Bronchial epithelial cell (primary cell): ENCODE measurements at places on chromosomes 3 and 15. TPM values are rescaled to one million over a fixed set of nuclear protein-coding genes. Genes with fewer than 3 reads are reported as not detected.
A peak's percentile ranks its signal among the peaks of the same experiment; 100 is the strongest.

- DNase-seq = peak; percentile 43
Measured at GRCh38 chr15:74657846-74658245, 38.0 kb downstream of the EDC3 start.

DNA sequence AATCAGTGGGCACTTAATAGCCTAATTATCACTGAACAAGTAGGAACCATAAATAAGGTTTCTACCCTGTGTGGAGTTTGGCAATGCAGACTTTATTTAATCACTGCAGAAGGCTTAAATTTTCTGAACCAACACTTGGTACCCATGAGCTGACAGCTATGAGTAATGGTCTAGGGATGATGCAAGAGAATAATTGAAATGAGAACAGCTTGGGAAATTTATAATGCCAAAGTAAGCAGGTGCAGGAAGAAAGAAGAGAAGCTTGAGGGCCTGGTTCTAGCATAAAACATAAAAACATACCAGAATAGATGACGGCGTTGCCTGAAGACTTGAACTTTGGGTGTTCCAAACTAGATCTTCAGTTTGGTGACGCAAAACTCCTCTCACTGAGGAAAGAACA lies 67.0 kb downstream of the IMPG2 start:
- DNase-seq = peak; percentile 35

DNA sequence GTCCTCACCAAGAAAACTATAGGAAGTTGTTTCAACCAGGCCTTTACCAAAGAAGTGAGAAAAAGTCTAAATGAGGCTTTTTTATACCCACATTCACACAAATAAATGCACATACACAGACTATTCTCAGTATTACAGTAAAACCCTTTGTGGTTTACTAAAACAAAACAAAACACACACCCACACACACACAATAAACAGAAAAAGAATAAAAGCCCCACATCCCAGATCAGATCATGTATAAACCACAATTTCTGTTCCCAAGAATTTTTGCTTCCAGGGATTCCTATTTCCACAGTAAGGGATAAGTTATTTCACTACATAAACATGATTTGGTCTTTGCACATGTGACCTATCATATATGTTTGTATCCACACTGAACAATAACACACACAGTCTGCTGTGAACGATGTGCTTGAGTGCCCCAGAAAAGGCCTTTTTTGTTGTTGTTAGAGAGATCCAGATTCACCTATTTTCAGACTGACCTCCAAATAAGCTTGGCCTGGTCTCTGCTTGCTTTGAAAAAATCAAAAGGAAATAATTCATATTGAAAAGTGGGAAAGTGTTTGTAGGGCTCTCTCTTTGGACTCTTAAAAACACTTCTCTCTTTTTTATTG lies 283.4 kb upstream of the ATP11B start:
- no peak for DNase-seq

DNA sequence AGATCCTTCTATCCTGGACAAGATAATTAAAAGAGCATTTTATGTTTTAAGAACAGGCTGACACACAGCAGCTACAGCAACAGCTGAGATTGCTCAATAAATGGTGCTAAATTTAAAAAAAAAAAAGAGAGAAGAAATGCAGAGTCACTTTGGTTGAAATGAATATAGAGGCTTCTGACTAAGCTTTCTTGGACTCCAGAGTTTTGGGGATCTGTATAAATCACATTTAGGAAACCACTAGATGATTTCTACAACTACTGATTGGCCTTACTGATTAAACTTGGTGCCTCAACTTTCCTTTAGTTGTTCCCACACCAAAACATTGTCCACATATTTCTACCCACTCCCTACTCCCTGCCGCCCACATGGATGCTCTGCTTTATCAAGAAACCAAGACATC lies 132.9 kb upstream of the ZBTB20 start:
- DNase-seq = no peak

DNA sequence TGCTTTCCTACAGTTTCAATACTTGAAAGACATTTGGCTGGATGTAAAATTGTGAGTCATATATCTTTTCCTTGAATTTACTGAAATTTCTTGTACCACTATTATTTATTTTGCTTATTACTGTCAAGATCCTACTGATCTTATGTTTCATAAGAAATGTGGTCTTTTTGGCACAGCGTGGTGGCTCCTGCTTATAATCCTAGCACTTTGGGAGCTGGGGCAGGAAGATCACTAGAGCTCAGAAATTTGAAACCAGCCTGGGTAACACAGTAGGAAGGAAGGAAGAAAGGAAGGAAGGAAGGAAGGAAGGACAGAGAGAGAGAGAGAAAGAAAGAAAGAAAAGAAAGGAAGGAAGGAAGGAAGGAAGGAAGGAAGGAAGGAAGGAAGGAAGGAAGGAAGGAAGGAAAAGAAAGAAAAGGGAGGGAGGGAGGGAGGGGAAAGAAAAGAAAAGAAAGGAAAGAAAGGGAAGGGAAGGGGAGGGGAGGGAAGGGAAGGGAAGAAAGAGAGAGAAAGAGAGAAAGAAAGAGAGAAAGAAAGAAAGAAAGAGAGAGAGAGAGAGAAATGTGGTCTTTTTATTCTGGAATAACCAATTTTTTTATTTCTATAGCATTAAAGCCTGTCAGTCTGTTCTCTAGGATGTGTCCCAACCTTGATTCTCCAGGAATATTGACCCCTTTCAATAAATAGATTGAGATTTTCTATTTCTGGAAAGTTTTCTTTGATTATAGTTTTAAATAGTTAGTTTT lies 572.0 kb upstream of the TGFBR2 start:
- DNase-seq = no peak

DNA sequence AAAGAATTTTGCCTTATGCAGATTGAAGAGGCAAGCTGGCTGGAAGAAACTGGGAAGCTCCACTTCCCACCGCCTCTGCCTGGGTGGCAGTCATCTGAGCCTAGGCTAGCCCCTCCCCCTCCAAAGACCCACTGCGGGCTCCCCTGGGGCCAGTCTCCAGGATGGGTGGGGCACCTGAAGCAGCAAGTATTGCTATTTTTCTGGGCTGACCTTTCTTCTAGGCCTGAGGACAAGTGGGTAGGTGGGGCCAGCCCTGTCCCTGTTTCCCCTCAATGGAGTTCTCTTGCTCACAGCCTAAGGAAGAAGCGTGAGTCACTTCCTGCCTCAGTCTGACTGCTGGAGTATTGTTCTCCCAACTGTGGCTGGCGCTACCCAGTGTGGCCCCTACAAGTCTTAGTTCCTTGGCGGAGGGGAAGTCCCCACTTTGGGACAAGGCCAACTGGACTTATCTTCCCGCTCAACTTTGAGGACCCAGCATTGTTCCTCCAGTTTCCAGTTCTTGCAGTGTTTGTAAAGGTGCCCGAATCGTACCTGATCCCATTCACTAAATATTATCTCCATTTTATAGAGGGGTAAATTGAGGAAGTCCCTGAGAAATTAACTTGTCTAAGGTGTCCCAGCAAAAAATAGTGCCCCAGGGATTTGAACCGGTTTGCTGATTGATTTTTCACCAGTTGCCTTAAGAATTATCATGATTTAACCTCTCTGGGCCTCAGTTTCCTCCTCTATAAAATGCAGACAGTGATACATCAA lies 1.4 kb downstream of the FURIN start:
- DNase-seq = peak; percentile 89

GRCh38 chr3:110900576-110900975 lies 171.0 kb upstream of the NECTIN3 start:
- no peak for DNase-seq

GRCh38 chr15:45921978-45922377 lies 287.1 kb downstream of the SQOR start:
- no peak for DNase-seq

- peak; percentile 83 for DNase-seq
Measured at GRCh38 chr3:151403246-151403645, 18.7 kb upstream of the P2RY12 start.

- peak; percentile 93 for DNase-seq
Measured at GRCh38 chr3:49745986-49746385, 22.2 kb upstream of the GMPPB start.

DNA sequence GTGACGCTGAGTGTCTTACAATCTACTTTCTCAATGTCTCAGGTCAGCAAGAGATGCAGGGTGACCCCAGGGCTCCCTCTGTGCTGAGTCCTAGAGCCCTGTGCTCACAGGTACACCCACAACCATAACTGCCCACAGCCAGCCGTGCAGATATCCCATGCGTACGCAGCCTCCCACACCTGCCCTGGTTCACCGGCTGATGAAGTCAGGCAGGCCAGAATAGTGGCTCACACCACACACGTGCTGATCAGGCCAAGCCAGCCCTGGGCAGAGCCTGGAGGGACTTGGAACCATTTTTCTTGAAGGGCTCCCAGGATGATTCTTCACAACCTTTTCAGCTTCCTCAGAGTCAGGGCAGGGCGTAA lies 63.6 kb upstream of the RPL32 start:
- no peak for DNase-seq

- no peak for DNase-seq
Measured at GRCh38 chr3:130411320-130411719, 65.8 kb downstream of the COL6A5 start.

Gene NMNAT3
- total RNA-seq = 3.9 and 7.8 TPM in 2 replicates

Gene EBLN2
- 5.3 and 5.6 TPM in 2 replicates for total RNA-seq

Gene NRG4
- total RNA-seq = 0.13 TPM in 1 of 2 replicates, not detected in the other

Gene FSTL1
- 45.3 and 45.6 TPM in 2 replicates for total RNA-seq
